Thymus (tissue), 14 donors: ENCODE measurements at places on chromosomes 2 and 18. TPM values are rescaled to one million over a fixed set of nuclear protein-coding genes. Genes with fewer than 3 reads are reported as not detected.

DNA sequence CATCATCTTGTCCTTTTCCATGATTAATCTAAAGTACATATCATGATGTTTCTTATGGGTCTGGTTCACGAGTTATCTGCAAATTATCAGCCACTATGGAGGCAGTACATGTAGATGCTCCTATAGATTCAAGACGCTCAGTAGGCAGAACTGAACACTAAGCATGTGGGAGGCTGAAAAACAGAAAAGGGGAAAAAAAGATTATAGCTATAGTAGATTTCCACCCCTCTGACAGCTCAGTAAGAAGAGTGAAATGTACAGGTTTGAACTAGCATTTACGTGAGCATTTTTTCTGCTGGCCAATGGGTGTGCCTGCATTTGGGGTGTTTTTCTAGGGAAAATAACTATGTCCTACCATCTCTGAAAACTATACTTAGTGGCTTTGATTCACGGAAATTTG, 308.9 kb downstream of the ZEB2 start:
- DNase-seq: no peak

The SERPINB12 gene
- polyA plus RNA-seq: 4.0 TPM

The OTOS gene
- polyA plus RNA-seq: 2.4 TPM

GRCh38 chr2:74908748-74909444, 49.5 kb upstream of the POLE4 start:
- DNase-seq: no peak

GRCh38 chr2:6824962-6825361, 40.7 kb downstream of the CMPK2 start:
- no peak for DNase-seq

The RAD51AP2 gene
- 0.18 TPM for polyA plus RNA-seq

- no peak for DNase-seq
These were observed 3.8 kb downstream of the SLC4A1AP start for GRCh38 chr2:27667446-27667845.

GRCh38 chr2:55114082-55114481, 63.8 kb upstream of the RTN4 start:
- no peak for DNase-seq

GRCh38 chr2:213104092-213104902, 47.1 kb downstream of the IKZF2 start:
- DNase-seq: no peak

DNA sequence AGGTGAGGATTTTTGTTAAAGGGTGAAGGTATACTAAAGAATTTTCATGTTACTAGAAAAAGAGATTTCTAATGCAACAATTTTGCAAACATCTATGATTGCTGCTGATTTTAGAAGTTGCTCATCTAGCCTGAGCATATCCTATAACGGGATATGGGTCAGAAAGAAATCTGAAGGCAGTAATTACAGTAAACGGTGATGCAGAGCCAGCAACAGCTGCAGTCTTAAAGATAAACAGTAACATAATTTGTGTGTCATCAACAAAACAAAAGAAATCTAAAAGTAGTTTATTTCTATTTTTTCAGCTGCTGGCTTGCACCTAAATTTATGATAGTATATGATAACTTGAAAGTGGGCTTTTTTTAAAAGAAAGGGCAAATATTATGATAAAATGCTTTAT, 215.7 kb downstream of the SLC4A10 start:
- no peak for DNase-seq

The MRO gene
- 1.5 TPM for polyA plus RNA-seq

GRCh38 chr2:42902939-42903709, 110.7 kb upstream of the HAAO start:
- no peak for DNase-seq

The CAPN14 gene
- polyA plus RNA-seq: 0.62 TPM

DNA sequence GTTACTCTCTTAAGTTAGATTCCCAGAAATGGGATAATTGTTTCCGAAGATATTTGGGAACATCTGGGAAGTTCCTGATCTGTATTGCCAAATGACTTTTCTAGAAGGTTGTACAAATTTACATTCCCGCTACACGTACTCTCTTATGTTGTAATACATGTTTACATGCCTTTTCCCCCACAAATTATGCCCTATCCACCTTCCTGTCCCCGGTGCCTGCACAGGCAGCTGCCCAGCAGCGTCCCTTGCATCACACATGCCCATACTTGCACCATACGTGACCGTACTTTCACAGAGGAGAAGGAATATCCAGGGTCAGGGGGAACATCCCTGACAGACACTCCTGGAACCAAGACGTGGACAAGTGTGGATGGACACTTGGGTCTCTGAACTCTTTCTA, 24.2 kb upstream of the KLF11 start:
- DNase-seq: no peak

GRCh38 chr18:76364282-76365259, 130.5 kb downstream of the ZNF516 start:
- DNase-seq: no peak

DNA sequence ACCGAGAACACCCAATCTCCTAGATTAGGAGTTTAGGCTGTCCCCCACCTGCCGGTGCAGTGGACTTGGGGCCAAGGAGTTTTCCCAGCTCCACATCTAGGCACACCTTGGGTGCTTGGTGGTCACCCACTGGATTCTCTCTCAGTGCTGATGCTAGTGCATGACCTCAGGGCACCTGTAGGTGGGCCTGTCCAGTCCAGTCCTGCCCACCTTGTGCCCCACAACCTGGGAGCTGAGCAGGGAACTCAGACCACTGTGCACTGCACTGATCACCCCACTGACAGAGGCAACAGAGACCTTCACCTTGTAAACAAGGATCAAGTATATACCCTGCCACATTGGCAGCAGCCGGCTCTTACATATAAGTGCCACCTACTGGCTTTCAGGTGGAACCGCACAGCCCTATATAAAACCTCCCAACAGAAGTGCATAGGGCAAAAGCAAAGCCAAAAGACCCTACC, 12.7 kb upstream of the CDH19 start:
- no peak for DNase-seq

DNA sequence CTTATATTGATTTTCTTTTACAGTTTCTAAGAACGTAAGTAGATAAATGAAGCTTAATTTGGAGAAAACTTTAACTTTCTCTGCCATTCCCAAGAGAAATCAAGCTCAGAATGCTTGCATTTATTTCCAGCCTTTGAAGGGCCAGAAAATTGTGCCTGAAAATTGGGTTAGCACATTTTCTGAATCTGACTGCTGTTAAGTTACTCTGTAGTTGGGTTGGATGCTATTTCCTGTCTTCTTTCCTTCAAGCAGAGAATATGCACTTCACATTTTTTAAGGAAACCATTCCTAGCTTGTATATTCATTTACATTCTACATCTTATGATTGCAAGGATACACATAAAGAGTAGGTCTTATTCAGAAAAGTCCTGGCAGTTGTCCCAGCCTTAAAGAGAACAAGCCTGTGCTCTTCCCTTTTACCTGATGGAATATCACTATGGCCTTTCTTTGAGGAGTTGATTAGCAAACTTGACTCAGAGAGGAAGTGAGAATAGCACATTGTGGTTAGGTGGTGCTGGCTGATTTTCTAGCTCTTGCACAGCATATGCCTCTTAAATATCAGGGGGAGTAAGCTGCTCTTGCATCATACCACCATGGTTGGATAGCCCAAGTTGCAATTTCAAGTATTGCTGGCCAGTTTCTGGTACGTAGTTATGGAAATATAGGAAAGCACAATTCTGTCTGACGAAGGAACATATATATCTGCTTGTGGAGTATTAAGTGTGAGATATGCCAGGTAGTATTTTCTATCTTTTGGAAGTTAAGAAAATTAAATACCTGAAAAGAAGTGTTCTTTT, 133.7 kb downstream of the COMMD1 start:
- DNase-seq: peak; percentile 46

DNA sequence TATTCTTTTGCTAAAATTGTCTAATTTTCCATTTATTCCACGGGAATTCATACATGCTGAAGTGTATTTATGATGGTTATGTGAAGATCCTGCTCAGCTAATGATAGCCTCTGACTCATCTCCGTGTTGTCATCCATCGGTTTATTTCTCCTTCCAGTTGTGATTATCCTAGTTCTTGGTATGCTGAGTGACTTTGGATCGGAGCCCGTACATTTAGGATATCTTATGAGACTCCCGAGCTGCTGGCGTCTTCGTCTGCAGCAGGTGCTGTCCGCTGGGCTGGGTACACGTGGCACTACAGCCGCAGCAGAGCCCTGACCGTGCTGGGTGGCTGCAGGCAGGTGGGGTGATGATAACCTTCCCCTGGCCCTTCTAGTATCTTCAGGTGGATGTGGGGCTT, 40.1 kb upstream of the GALR1 start:
- no peak for DNase-seq

DNA sequence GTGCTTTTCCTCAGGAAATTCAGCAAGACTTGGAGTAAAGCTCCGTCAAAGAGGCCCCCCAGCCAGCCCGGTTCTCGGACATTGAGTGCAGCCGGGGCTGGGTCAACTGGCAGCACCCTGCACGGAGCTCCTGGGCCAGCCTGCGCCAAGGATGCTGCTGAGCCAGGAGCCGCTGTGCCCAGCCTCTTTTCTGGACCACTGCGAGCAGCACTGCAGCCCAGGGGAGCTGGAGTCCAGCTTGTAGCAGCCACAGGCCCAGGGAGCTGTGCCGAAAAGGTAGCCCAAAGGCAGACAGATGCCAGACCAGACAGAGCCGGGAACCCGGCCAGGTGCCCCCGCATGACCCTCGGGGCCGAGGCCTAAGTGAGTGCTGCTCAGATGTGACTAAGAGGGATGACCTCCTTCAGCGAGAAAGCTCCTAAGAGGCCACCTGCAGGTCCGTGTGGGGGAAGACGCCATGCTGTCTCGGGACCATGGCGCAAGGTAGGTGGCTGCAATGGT, 7.3 kb downstream of the CLHC1 start:
- DNase-seq: no peak

The INHA gene
- polyA plus RNA-seq: 0.71 TPM

The MTHFD2 gene
- polyA plus RNA-seq: 47.0 TPM

DNA sequence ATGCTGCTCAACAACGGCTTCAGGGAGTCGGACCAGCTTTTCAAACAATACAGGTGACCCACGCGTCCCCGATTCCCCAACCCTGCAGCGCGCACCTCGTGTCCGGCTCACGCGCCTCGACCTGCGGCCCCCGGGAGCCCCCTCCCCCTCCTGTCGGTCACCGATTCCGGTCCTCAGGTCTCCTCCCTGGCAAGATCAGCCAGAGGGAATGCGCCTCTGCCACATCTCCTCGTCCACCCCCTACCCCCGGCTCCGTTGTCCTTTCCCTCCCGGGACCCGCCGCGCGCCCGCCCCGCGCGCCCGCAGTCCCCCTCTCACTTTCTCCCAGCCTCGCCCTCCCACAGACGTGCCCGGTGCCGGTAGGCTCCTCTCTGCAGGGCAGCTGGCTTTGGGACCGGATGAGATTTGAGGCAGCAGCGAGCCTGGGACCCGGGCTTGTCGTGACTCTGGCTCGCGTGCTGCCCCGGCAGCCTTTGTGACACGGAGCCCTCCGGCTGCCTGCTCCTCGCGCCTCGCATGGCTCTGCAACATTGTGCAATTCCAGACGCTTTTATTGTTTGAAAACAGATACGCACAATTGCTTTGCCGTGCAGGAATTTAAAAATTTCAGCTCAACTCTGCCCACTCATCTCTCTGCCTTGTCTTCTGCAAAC, 558 bp downstream of the TTC39C start:
- peak; percentile 70 for DNase-seq

DNA sequence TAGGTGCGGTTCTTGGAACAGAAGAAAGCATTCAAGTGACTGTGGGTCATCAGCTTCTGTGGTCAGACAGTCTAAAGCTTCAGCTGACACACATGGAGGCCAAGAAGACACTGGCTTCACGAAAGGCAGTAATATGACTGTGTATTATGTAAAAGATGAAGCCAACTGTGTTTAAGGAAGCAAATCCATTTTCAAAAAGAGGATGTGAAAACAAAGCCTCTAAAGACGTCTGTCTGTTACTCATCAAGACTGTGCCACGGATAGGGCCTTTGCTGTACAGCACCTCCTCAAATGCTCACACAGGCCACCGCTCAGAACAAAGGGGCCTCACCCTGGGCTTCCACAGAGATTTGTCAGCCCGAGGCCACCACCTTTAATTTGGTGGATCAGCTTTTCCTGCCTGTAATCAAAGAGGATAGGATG, 21.1 kb upstream of the TMEM163 start:
- DNase-seq: no peak

The DYSF gene
- 5.8 TPM for polyA plus RNA-seq

GRCh38 chr2:188629753-188630527, 338.3 kb downstream of the GULP1 start:
- DNase-seq: no peak

GRCh38 chr2:110858993-110859701, 126.8 kb downstream of the ACOXL start:
- DNase-seq: no peak

GRCh38 chr2:131093696-131094462, 619 bp upstream of the FAM168B start:
- DNase-seq: no peak

GRCh38 chr2:28613633-28614501, 118.0 kb downstream of the PLB1 start:
- DNase-seq: no peak

DNA sequence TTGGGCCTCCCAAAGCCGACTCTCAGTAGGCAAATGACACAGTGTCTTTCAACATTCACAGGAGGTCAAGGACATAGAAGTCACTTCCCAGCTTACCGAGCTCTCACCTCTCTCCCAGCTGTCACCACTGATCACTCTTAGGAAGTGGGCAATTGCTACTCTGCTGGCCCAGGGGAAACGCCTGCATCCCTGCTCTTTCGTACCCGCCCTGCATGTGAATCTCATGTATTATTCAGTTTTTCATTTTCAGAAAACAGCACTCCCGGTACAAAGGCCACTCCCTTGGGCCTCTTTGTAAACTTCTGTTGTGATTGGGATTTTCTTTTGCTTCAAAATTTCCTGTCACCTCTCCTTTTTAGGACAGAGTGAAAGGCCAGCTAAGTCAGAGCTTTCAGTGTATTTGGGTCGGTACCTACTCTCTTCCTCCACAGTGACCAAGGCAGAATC, 15.4 kb downstream of the MRPL44 start:
- no peak for DNase-seq

The IKZF2 gene
- polyA plus RNA-seq: 19.2 TPM

DNA sequence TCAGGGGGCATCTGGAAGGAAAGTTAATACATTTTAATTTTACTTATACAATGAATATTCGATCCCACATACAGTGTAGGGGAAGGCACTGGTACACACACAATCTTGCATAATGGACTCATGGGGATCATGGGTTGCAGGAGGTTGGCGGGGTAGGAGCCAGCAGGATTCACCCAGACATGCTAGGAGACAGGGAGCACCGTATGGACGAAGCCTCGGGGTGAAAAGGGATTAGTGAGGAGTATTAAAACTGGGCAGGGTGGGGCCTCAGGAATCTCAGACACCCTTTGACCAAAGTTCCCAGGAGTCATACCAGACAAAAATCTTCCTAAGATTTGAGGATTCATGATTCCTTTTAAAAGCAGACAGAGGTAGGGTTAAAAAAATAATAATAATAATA, 140.8 kb downstream of the BCL11A start:
- DNase-seq: no peak

- DNase-seq: no peak
These were observed 37.4 kb downstream of the ZNF236 start for GRCh38 chr18:76859474-76860339.

The RNF152 gene
- 1.0 TPM for polyA plus RNA-seq

- no peak for DNase-seq
These were observed 702 bp downstream of the LMAN1 start for GRCh38 chr18:59358414-59358711.

- DNase-seq: no peak
These were observed 63.4 kb downstream of the AFTPH start for GRCh38 chr2:64587561-64587960.
